Erythroblast (primary cell): ENCODE measurements at places on chromosomes 4 and X.

- peak; percentile 6 for DNase-seq
Measured at GRCh38 chrX:134246282-134246681, 9.3 kb downstream of the CCDC160 start.

DNA sequence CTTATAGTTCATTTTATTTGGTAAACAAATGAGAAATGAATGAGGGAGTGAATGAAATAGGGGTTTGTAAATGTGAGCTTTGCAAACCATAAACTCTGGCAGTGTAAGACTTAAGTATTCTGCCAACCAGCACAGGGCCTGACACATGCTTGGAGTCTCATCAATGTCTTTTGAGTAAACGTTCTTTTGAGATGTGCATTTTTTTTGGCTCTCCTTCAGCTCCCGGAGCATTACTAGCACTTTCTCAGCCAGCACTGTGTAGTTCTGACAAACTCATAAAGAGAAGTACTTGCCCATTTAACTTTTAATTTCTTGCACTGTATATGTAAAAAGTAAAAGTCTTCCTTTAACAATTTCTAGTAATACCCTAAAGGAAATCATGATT lies 245.3 kb downstream of the HS3ST1 start:
- DNase-seq, result no peak

DNA sequence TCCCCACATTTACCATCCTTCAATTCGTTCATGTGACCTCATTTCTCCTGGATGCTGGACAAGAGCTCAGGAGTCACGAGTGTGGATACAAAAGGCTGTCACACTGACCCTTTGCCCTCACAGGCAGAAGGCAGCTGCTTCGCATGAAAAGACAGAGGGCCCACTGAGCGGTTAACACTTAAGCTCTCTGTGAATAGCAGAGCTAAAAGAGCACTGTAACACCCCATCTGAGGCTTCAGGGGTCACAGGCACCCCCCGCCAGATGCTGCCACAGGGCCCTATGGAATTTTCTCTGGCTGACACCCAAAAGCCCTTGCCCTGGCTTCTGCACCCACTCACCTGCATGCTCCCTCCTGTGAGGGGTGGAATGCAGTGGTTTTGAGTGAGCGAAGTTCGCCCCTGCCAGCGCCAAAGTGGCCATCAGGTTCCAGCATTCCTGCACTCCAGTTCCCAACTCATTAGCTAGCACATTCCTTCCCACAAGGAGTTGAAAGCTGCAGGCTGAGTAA lies 360.9 kb downstream of the PPP3CA start:
- no peak for DNase-seq

- DNase-seq, result no peak
Measured at GRCh38 chrX:64456828-64457227, 61.6 kb upstream of the MTMR8 start.

DNA sequence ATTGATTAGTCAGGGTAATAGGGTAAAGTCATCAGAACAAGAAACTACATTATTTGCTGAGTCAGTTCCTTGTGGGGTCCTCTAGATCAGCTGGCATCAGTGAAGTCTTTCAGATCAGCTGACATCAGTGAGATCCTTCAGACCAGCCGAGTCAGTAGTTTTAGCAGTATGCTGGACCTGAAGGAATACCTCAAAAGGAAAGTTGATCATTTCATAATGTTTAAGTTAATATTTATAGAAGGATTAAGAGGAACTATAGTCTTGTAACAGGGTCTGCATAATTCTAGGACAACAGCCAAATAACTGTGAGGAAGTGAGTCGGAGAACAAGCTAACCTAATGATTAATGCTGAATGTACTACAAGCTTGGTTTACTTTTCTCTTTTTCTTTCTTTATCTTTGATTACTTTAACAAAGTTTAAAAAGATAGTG lies 958 bp upstream of the UGT2B7 start:
- no peak for DNase-seq

- no peak for DNase-seq
Measured at GRCh38 chr4:73429826-73430587, 6.0 kb upstream of the AFP start.

GRCh38 chr4:15805583-15806517 lies 27.7 kb downstream of the CD38 start:
- peak; percentile 53 for DNase-seq

- DNase-seq, result no peak
Measured at GRCh38 chr4:15398001-15398400, 29.8 kb upstream of the C1QTNF7 start.

DNA sequence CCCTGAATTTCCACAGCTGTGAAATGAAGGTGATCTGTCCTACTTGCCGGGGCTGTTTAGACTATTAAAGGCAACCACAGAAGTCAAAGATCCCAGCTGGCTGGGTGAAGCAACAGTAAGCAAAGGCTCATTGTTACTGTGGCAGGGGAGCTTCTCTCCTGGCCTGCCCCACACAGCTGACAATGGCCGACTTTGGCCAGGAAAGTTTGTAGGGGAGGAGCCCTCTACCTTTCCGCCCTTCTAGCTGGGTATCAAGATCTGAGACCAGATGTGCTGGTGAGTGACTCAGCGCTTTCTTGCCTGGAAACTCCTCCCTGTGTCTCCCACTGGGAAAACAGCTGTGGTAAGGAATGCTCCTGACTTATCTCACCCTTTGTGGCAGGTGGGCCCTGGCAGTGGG lies 21.1 kb downstream of the RASSF6 start:
- no peak for DNase-seq

- no peak for DNase-seq
Measured at GRCh38 chr4:74218201-74218600, 60.3 kb downstream of the MTHFD2L start.

DNA sequence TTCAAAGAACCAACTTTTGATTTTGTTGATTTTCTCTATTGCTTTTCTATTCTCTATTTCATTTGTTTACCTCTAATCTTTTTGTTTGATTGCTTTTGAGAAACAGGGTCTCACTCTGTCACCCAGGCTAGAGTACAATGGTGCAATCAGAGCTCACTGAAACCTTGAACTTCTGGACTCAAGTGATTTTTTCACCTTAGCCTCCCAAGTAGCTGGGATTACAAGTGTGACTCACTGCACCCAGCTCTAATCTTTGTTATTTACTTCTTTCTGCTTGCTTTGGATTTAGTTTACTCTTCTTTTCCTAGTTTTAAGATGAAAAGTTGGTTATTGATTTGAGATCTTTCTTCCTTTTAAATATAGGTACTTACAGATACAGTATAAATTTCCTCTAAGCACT lies 26.2 kb downstream of the RAB9B start:
- no peak for DNase-seq
